ENCODE measurements at places on chromosomes 6 and 20.

DNA sequence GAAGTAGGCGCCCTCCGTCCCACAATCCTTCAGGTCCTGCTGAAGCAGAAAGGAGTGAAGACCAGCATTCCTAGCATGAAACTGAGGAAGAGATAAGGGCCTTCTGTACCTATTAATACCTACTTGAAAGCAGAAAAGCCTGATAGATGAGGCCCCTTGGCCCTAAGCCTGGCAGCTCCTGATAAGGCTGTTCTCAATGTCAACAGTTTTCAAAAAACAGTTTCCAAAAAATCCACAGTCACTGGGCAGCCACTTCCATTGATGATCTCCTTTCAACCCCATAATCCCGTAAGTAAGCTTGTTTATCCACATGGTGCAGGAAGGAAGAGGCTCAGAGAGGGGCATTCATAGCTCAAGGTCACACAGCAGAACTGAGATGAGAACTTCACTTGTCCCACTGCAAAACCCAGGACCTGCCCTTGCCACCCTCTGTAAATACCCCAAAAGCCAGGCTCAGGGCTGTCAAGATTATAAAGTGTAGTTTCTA lies 2.8 kb upstream of the E2F1 start:
- no peak for DNase-seq

DNA sequence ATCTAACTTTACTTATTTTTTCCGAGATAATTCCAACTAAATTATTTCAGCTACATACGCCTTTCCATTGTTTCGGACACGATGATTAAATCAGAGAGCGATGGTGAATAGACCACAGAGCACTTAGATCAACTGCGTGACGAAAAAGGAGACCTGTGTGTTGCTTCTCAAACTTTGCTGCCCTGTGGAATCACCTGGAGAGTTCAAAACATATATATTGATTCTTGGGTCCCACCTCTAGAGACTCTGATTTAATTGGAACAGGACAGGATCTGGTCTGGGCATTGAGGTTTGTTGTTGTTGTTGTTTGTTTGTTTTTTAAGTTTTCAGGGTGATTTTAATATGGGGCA lies 401 bp upstream of the TNFRSF21 start:
- DNase-seq = no peak

DNA sequence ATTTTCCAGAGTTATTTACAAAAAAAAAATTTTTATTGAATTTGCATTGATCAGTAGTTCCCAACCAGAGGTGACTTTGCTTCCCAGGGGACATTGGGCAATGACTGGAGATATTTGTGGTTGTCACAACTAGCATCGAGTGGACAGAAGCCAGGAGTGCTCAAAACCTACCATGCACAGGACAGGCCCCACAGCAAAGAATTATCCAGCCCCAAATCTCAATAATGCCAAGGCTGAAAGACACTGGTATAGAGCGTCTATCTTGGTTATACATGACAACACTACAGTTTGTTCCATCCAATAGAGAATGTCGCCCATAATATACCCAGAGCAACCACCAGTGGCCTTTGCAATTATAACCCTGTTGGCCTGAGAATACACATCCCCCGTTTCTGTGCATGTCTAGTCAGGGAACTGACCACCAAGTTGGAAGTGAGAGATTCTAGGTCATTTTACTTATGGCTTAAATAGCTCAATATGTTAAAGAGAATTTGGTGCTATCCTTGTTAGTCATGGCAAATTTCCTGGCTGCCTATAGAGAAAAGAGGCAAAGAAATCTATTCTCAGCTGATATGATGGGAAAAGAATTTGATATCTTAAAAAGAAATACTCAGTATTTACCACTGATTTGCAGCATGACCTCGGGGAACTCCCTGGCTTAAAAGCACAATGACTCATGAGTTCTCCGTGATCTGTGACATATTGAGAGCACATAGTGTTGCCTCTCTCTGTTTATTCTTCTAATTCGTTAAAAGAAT lies 76.0 kb upstream of the ADTRP start:
- no peak for DNase-seq

GRCh38 chr6:99467509-99468106 lies 42.5 kb upstream of the PNISR start:
- peak; percentile 19 for DNase-seq

Data from COR-L47 (cell line).